IPS DF 6.9 (cell line): ENCODE measurements at places on chromosomes 3 and 15.

GRCh38 chr3:148218222-148218621, 479.5 kb upstream of the AGTR1 start:
- no peak for DNase-seq

DNA sequence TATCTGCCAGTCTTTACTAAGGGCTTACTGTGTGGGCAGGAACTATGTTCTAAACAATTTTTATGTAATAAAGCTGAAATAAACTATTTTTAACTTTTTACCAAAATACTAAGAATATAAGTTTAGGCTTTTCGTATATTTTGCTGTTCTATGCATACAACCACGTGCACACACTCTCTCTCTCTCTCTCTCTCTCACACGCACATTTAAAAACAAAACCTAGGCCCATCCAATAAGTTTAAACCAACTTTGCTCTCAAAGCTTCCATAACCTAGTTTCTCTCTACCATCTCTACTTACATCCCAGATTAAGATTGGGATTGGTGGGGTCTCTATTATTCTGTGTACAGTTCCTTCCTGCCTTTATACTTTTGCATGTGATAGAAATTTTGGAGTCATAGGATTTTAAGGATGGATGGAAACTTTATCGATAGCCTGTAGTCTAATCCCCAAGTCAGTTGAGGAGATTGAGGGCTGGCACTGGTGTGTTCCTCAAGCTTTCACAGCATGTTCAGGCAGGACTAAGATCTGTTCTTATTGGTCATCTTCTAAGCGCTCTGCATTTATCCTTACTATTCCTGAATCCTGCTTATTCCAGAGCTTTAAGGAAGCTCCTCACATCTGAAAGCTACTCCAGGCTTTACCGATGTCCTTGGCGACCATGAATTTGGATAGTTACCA, 1.8 kb downstream of the GPR171 start:
- no peak for DNase-seq

- DNase-seq = no peak
Observed at GRCh38 chr3:58568572-58569286, 8.5 kb downstream of the FAM107A start.

- DNase-seq = no peak
Observed at GRCh38 chr3:86239946-86240345, 751.0 kb downstream of the VGLL3 start.
